ENCODE measurements at places on chromosomes 5 and 9.

GRCh38 chr9:19020886-19021455 lies 12.0 kb downstream of the SAXO1 start:
- DNase-seq = no peak

GRCh38 chr5:123174916-123175481 lies 86.0 kb downstream of the PRDM6 start:
- DNase-seq = no peak

GRCh38 chr5:65481635-65482295 lies at the start of gene ADAMTS6:
TSS of gene ADAMTS6 (minus strand) at chr5:65481920. CDS start at chr5:65473673, 8,247 bp downstream.
- peak; percentile 51 for DNase-seq

- DNase-seq = no peak
Observed at GRCh38 chr9:72494051-72494450, 27.4 kb upstream of the TMC1 start.

GRCh38 chr9:81118416-81118815 lies 570.9 kb downstream of the TLE1 start:
- no peak for DNase-seq

DNA sequence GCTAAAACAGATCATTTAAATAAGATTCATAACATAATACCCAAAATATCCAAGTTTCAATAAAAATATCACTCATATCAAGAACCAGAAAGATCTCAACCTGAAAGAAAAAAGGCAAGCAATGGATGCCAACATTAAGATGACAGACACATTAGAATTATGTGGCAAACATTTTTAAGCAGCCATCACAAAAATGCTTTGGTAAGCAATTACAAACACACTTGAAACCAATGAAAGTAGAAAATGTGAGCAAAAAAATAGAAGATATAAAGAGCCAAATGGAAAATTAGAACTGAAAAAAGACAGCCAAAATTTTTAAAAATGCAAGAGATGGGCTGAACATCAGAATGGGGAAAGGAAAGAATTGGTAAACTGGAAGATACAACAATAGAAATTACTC lies 96.9 kb downstream of the PRELID2 start:
- no peak for DNase-seq

DNA sequence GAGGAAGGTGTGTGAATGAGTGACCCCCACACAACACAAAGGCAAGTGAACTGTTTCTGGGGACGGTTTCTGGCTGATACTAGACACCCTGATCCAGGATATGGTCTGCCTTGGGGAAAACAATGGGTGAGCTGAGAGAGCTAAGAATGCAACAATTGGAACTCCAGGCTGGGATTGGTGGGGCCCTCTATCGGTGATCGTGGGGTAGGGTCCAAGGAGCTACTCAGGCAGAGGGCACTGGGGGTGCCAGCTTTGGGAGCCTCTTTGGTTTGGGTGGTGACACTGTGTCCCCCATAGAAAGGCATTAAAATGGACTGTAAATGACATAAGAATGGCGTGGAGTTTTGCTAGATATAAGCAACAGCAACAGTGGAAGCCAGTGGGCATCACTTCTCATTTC lies 439.1 kb downstream of the DMAC1 start:
- no peak for DNase-seq

- no peak for DNase-seq
Observed at GRCh38 chr9:96644137-96644536, 11.0 kb downstream of the PRXL2C start.

GRCh38 chr5:15598294-15598902 lies 98.4 kb downstream of the FBXL7 start:
- DNase-seq = no peak

- DNase-seq = no peak
Observed at GRCh38 chr9:3517377-3518048, 8.3 kb downstream of the RFX3 start.

DNA sequence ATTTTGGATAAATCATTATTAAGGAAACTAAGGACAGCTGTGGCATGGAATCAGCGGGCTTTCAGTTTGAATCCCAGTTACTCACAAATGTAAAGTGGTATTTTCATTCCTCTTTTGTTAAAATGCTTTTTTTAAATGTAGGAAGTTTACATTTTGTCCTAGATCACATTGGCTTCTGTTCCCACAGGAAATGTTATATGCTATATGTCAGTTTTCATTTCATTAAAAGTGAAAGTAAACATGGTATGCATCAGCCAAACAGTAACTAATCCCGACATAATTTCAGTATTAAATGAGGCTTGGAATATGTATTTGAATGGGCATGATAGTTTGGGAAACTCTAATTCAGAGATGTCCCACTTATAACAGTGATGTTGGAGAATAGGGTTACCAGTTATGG lies 18.6 kb upstream of the SMIM15 start:
- DNase-seq = no peak

DNA sequence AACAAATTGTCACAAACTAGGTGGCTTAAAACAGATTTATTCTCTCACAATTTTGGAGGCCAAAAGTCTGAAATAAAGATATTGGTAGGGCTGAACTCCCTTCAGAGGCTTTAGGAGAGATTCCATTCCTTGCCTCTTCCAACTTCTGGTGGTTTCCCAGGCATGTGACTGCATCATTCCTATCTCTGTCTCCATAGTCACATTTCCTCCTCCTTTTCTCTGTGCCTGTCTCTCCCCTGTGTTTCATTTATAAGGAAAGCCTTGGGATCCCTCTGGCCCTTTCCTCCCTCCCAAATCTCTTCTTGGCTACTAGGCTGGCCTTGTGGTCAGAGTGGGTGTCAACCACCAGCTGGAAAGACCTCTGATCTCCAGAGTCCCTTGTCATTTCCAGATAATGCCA lies 78.2 kb downstream of the SNX18 start:
- no peak for DNase-seq

GRCh38 chr9:847505-847904 lies 6.0 kb downstream of the DMRT1 start:
- no peak for DNase-seq

DNA sequence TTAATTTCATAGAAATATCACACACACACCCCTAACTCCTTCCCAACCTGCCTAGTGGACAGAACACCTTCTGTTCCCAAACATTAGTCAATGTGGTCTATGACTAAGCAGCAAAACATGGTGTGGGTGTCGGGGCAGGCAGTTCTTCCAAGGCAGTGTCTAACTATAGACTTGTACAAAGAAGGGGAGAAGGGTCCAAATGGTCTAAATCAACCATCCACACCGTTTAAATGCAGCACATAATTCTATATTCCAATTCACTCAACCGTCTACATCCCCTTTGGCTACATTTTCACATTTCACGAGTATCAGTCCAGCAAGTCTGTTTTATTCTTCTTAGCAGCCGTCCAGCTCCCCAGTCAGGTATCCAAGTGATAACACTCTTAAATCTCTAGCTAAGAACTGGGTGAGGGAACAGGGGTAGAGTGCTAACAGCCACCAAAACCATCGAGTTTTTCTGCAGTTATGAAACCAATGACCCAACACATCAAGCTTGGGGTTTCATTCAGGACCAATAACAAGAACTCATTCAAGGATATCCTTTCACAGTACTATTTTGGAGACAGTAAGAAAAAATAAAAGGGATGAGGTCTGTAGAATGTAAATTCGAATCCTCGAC lies 3.3 kb downstream of the ZNF608 start:
- DNase-seq = no peak

DNA sequence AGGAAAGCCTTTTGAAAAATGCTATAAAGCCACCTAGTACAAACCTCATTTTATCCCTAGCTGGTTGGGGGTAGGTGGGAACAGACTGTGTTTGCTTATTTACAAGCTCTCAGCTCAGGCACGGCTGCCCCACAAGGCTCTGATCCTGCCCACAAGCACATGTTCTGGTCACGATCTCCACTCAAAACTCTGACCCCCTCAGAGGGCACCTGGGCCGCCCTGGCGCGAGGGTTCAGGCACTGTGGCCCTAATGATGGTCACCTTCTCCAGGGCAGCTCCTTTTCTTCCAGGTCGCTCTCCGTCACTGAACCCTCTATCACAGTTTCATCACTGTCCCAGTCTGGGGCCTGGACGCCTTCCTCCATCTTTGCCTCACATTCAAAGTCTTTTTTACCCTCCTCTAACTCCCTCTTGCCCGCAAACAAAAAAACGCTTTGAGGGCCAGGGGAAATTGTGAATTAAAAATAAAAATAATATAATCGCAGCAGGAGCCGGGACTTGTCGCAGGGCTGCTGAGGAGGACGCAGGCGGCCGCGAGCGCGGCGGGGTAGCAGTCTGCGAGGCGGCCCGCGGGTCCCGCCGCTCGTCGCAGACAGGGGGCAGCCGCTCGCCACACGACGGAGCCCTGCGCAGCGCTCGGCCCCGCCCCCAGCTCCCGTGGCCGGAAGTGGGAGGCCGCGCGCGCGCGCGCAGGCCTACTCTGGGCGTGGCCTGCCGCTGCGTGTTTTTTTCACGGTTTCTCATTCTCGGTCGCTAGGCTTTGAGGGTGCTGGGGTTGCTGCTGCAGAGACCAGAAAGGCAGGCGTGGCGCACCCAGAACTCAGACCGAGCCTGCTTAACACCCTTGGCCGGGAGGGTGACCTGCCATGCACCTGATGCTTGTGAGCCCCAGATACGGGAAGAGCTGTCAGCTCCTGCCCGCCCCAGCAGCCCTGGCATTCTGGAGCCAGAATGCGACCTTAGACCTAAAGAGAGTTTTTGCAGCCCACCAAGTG lies at the start of gene ANKRD31:
Gene ANKRD31, minus strand, starts transcription at position 557 of the 995 bp plus-strand sequence. Its CDS starts 192 bp downstream, at position 365.
- peak; percentile 80 for DNase-seq

- no peak for DNase-seq
Observed at GRCh38 chr9:121655231-121655755, 3.9 kb downstream of the DAB2IP start.

- no peak for DNase-seq
Observed at GRCh38 chr5:164336906-164337305, 831.5 kb downstream of the MAT2B start.

DNA sequence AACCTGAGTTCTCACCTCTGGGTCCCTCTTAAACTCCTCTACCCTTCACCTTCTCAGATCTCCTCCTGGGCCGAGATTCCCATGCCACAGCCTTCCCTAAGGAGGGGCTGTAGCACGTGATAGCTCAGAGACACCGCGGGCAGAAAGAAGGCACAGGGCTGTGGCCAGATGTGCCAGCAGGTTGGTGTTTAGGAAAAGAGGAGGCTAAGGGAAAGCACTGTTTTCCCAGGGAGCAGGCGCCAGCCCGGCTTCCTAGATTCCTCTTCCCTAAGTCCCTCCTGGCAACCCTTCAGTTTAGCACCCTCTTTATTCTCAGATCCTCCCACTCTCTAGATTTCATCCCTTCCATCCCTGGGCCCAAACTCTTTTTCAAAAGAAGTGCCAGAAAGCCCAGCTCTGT lies 59.4 kb upstream of the CCNG1 start:
- DNase-seq = no peak

DNA sequence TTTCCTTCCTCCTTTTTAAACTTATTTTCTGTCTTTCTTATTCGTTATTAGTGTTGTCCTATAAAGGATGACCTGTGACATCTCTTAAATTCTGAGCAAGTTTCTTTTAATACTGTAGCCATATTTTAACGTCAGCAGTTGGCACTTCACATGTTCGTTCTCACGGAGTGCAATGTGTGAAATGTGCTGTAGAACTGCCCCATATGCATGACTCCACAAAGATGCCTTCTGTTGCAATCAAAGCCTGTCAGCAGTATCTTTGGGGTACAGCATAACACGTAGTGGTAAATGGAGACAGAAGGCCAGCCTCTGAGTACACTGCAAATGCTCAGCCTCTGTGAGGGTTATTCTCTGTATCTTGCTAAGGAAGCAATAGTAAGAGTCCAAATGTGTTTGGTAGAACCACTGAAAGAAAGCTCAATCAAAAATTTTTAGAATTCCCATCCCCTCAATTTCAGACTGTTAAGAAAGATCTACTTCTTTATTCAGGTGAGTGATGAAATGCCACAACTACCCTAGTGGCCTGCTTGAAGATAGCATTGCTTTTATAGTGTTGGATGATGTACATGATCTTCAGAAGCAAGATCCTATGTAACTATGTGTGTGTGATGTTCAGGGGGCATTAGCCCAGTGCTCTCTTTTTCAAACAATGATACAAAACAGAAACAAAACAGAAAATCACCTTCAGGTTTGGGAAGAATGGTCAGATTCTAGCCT lies 277.7 kb downstream of the TMEM167A start:
- no peak for DNase-seq

- DNase-seq = no peak
Observed at GRCh38 chr5:83145241-83145640, 67.9 kb downstream of the XRCC4 start.

DNA sequence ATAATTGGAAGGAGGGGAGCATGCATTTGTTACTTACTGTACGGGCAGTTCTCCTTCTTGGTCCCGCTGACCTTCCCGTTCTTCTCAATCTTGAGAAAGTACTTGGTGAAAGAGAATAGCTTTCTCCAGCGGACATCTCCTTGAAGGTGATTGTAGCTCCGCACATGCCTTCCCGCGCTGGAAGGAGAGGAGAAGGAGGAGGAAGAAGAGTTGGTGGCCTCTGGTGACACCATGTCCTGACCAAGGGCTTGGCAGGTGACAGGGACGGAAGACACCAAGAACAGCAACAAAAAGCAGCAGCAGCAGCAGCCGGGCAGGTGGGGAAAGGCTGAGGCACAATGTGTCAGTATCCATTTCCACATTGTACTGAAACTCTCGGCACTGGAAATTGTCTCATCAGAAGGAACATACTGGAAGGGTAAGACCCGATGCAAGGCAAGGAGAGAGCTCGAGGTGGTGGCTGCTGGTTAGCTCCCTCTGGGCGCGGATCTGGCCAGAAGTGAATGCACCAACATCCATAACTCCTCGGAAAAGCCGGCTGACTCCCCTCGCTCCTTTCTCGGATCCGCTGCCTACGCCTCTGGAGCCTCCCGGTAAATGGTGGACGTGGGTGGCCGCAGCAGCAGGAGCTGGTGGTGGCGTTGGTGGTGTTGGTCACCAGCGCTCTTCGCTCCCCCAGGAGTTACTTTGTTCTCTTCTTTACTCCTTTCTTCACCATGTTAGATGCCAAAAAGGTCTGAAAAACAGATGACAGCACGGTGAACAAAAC lies 715 bp downstream of the FGF10 start:
- DNase-seq = no peak

- DNase-seq = no peak
Observed at GRCh38 chr9:92706218-92706940, 36.4 kb upstream of the IPPK start.

GRCh38 chr5:127950707-127951391 lies 132.7 kb upstream of the SLC12A2 start:
- no peak for DNase-seq

- DNase-seq = no peak
Observed at GRCh38 chr5:60455589-60455988, 244.4 kb downstream of the DEPDC1B start.

- DNase-seq = no peak
Observed at GRCh38 chr9:21995666-21996398, 1.2 kb downstream of the CDKN2B-AS1 start.

Data from activated CD8-positive, alpha-beta memory T cell treated with anti-CD3 and anti-CD28 coated beads for 48 hours (primary cell).